Activated T-helper 17 cell treated with anti-CD3 and anti-CD28 coated beads, Interleukin-2, amount 50 U/mL, for 72 hours (primary cell): ENCODE measurements at places on chromosomes 13 and 19. TPM values are rescaled to one million over a fixed set of nuclear protein-coding genes. Genes with fewer than 3 reads are reported as not detected.
A peak's percentile ranks its signal among the peaks of the same experiment; 100 is the strongest.

DNA sequence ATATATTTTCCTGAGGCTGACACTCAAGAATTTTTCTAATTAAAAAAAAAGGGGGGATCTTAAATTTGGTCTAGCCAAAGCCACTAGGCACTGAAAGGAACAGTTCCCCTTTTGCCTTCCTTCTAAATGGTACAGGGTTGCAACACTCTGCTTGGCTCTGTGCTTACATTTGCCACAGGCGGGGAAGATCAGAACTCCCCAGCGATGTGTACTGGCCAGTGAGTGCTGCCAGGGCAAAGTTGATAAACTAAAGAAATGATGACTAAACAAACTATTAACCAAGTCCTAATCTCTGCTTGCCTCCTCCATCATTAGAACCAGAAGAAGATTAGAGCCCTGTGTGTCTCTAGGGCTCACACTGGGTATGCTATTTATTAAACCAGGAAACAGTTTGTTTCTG lies 75.3 kb upstream of the SCEL start:
- ATAC-seq = no peak

- peak; percentile 35 for ATAC-seq
Measured at GRCh38 chr13:33262062-33262487, 23.5 kb downstream of the STARD13 start.

The EBPL gene
- 53.5 TPM for total RNA-seq

- ATAC-seq = peak; percentile 94
Measured at GRCh38 chr13:51619614-51620013, 35.4 kb downstream of the WDFY2 start.

- ATAC-seq = peak; percentile 96
Measured at GRCh38 chr13:110455941-110456340, 105.6 kb downstream of the RAB20 start.

- ATAC-seq = no peak
Measured at GRCh38 chr13:87206708-87207107, 464.5 kb upstream of the SLITRK5 start.

The FOXA3 gene
- 0.32 TPM for total RNA-seq

DNA sequence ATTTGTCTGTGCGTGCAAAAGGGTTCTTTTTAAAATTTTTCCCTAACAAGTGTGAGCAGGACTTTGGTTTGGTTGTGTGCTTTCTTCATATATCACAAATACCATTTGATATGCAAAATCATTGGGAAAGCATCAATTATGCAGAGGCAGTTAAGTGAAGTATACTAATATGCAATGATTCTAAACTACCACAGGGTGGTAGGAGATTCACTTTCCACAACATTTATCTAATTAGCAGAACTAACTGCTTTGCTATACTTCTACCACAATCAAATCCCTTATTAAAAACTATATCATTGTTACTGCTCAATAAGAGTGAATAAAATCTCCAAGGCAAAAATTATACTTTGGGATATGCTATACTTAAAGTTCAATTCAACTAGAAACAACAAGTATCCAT lies 2738.9 kb upstream of the PCDH20 start:
- no peak for ATAC-seq

- ATAC-seq = no peak
Measured at GRCh38 chr13:49528161-49528560, 32.4 kb downstream of the PHF11 start.

DNA sequence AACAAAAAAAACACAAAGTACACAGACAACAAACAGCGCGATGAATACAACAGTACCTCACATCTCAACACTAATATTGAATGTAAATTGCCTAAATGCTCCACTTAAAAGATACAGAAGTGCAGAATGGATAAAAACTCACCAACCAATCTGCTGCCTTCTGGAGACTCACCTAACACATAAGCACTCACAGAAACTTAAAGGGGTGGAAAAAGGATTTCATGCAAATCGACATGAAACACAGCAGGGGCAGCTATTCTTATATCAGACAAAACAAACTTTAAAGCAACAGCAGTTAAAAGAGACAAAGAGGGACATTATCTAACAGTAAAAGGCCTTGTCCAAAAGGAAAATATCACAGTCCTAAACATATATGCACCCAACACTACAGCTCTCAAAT lies 209.5 kb downstream of the ABCC4 start:
- no peak for ATAC-seq

DNA sequence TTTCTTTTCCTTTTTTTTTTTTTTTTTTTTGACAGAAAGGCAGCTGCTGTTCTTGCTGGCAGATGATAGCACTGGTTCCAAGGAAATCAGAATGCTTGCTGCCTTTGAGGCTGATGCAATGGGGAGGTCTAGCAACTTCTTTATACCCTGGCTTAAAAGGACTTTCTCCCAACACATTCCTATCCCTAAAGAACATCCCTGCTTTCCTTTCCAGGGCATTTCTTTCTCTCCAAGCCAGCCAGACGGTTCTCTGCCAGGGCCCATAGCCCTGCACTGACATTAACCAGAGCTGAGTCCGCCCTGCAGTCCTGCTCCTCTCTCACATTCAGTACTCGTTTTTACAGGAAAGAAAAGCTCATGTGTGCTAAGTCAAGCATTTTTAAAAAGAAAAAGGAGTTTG lies 133.9 kb upstream of the WASF3 start:
- ATAC-seq = no peak

DNA sequence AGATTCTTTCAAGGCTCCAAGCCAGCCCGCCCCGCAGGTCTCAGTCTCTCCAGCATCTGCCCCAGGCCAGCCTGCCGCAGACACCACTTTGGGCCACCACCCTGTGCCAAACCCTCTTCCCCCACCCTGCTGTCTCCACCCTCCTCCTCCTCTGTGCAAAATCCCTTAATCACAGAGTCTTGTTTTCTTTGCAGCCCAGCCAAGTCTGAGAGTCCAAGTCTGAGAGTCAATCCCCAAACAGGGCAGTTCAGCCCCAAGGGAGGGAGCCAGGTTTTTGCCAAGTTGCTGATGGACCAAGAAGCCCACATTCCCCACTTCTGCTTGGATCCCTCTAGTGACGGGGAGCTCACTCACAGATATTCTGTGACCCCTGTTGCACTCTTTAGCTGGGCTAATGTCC lies 3.1 kb downstream of the ADAMTS10 start:
- no peak for ATAC-seq

GRCh38 chr13:76884186-76884906 lies 1.9 kb downstream of the KCTD12 start:
- ATAC-seq = no peak

- no peak for ATAC-seq
Measured at GRCh38 chr19:14530005-14530348, 583 bp downstream of the TECR start.

The CYP2A6 gene
- total RNA-seq = not detected

DNA sequence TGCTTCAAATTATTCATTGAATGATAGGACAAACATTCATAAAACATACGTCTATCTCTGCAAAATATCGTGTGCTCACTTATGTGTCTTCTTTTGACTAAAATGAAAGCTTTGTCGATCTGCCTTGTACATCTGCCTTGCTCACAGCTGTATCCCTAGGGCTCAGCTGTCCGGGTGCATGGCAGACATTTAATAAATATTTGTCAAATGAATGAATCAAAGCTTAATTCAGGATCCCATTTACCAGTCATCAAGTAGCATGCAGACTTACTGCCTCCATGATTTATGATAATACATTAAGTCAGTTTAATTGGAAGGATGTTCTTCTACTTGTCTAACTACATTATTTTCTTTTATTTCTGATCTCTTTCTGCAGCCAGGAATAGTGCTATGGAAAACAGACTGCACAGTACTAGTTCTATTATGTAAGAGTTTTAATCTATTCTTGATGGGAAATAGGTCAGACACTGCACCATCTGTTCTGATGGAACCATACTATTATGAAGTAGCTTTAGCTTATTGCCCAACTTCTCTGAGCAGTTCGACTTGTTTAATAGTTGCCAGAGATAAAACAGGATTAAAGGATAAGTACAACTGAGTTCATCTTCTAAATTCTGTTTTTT lies 13.2 kb downstream of the SLC46A3 start:
- no peak for ATAC-seq

GRCh38 chr19:27774337-27774736 lies 1438.6 kb downstream of the UQCRFS1 start:
- no peak for ATAC-seq

The GTF2F1 gene
- total RNA-seq = 53.8 TPM

DNA sequence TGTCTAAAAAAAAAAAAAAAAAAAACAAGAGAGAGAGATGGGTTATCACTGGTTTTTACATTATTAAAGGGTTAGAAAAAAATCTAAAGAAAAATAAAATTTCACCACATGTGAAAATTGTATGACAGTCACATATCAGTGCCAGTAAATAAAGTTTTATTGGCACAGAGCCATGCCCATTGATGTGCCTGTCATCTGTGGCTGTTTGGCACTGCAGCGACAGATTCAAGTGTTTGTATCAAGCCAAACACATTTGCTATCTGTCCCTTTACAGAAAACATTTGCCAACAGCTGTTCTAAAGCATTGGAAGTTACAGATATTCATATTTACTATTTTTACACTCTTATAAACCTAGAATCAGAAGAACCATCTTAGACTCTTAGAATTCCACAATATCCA lies 16.3 kb downstream of the FCHO1 start:
- no peak for ATAC-seq

GRCh38 chr13:33649212-33649878 lies 168.6 kb upstream of the RFC3 start:
- ATAC-seq = no peak

DNA sequence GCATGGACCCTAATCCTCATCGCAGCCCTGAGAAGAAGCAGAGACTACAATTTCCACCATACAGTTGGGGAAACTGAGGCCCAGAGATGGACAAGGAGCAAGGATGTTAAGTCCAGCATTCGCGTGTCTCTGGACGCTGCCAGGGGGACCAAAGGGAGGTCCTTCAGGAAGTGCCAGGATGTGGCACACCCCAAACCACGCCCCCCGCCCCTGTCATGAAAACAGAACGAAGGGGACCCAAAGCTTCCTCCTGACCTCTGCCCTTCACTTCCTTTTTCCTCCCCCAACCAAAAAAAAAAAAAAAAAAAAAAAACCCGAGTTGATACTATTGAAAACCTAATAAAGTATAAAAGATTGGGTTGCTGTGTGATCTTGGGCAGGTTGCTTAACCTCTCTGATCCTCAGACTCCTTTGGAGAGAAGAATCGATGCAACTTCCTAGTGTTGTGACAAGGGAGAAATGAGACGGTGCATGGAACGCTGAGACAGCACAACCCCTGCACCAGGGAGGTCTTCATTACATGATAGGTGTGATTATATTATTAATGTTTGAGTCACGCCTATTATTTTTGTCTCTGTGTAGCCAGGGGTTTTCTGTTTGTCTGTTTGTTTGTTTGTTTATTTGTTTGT lies 2.7 kb upstream of the ZBTB7A start:
- no peak for ATAC-seq

- no peak for ATAC-seq
Measured at GRCh38 chr19:50387176-50387867, 3.2 kb downstream of the POLD1 start.

DNA sequence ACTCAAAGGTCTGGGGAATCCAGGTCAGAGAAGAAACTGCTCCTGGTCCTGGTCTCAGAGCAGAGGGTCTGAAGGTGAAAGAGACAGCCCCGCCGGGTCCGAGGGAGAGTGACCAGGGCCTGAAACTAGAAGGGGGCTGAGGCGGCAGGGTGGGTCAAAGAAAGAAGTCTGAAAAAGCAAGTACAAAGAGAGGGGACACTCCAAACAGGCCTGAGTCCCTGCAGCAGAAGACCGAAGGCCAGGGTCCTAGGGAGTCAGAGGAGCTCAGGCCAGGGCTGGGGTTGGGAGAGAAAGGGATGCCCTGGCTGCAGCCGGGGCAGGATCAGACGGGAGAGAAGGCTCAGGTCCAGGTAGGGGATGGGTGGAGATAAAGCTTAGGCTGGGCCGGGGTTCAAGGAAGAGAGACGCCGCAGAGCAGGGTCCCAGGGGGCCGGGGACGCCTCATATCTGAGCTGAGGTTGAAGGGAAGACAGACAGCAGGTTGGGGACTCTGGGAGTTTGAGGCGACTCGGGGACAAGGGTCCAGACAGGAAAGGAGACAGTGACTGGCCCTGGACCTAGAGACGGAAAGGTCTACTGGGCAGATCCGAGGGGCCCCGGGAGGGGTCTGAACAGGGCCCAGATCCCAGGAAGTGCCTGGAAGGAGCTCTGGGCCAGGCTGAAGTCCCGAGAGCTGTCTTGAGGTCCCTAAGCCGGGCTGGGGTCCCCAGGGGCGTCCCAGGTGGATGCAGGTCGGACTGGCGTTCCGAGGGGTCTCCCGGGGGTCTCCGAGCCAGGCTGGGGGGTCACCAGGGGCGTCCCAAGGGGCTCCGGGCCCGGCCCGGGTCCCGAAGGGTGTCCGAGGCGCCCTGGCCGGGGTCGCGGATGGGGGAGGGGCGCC lies 795 bp downstream of the MLLT1 start:
- ATAC-seq = no peak

- peak; percentile 27 for ATAC-seq
Measured at GRCh38 chr13:23673354-23673753, 103.1 kb downstream of the TNFRSF19 start.

GRCh38 chr13:58472483-58472882 lies 840.9 kb downstream of the PCDH17 start:
- ATAC-seq = no peak

The BTBD2 gene
- 44.2 TPM for total RNA-seq

GRCh38 chr19:17107546-17108452 lies 32.2 kb downstream of the MYO9B start:
- ATAC-seq = peak; percentile 72

DNA sequence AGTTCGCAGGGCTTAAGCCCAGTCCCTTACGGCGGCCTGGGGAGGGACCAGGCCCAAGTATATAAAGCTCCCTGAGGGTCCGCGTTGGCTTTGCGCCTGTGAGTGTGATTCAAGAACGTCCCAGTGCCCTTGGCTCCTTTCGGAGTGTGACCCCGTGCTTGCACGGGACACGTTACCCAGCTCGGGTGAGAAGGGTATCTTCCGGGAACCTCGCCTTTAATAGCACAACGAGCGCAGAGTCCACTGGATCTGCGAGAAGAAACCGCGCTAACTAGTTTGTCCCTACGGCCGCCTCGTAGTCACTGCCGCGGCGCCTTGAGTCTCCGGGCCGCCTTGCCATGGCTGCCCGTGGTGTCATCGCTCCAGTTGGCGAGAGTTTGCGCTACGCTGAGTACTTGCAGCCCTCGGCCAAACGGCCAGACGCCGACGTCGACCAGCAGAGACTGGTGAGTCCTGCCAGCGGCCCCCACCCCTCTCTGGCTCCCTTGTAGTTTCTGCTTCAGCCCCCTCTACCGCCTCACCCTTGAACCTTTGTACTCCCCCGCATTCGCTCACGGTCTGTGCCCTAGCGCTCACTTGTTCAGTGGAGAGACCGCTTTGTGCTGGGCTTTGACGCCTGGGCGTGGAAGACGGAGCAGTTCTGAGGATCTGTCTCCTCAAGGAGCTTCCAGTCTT lies at the start of gene DNAJC15:
Gene DNAJC15 (plus strand): TSS at position 298 of the 675 bp plus-strand sequence. CDS start 41 bp downstream, at position 339.
- ATAC-seq = peak; percentile 95

The TSKS gene
- 0.32 TPM for total RNA-seq

- ATAC-seq = peak; percentile 52
Measured at GRCh38 chr13:59776924-59777690, 386.6 kb downstream of the DIAPH3 start.

GRCh38 chr13:99086267-99087097 lies 108.6 kb upstream of the DOCK9 start:
- peak; percentile 46 for ATAC-seq
